ENCODE measurements at places on chromosomes 2 and 18.

DNA sequence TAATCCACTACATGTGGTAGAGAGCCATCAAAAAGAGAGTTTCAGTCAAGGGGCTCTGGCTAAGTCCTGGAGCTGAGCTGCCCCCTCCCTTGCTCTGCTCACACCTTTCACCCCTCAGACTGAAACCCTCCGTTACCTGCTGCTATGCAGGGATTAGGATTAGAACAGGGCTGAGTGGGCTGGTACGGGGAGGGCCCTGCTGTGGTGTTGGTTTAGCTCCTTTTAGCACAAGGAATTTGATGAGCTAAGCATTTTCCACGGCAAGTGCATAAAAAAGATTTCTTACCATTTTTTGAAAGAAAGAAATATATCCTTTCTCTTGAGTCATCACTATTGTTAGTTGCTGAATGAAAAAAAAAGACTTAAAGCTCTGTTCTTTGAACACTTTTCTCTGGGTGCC, 46.3 kb downstream of the TCF7L1 start:
- no peak for DNase-seq

DNA sequence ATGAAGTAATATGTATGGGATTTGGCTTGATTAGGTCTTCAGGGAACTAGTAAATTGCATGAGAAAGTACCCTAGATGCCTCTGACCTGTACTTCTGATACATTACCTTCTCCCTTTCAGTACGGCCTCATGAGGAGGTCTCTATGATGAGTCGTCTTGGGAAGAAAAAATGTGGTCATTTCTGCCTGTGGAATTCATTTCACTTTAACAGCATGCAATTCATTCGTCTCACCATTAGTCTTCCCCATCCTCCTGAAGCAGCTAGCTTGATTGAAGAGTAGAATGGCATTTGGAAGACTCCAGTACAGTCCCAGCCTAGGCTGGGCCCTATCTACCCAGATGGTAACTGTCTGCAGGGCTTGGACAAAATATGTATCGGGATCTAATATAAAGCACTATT, 52.2 kb downstream of the TMX3 start:
- DNase-seq: peak; percentile 46

DNA sequence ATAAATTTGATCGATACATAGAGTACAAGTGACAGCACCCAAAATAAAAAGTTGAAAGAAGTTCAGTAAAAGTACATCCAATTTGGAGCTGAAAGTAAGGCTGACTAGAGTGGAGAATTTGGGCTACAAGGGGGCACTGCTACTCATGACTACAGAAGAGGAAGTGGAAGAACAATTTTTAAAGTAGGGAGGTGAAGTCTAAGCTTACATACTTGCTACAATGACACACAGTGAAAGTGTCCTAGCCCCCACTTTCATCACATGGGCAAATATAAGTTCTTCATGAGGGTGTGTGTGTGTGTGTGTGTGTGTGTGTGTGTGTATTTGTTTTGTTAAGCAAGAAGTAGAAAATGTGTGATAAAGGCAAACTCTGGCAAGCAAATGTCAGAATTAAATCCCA, 45.7 kb downstream of the MAP3K2 start:
- no peak for DNase-seq

- DNase-seq: peak; percentile 6
These were observed 26.5 kb upstream of the MCFD2 start for GRCh38 chr2:46942143-46942526.

DNA sequence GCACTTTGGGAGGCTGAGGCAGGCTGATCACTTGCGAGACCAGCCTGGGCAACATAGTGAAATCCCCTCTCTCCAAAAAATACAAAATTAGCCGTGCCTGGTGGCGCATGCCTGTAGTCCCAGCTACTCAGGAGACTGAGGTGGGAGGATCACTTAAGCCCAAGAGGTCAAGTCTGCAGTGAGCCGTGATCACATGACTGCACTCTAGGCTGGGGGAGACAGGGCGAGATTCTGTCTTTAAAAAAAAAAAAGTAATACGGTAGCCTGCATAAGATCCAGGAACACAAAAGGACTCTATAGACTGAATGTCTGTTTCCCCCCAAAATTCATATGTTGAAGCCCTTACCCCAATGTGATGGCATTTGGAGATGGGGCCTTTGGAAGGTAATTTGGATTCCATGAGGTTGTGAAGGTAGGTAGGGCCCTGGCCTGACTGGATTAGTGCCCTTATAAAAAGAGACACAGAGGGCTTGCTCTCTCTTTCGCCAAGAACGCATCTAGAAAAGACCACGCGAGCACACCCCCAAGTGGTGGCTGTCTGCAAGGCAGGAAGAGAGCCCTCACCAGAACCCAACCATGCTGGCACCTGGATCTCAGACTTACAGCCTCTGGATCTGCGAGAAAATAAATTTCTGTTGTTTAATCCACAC, 17.0 kb downstream of the MBOAT2 start:
- DNase-seq: peak; percentile 38

GRCh38 chr2:33378556-33379210, 97.8 kb upstream of the RASGRP3 start:
- DNase-seq: no peak

- no peak for DNase-seq
These were observed 53.2 kb downstream of the ICA1L start for GRCh38 chr2:202818321-202818720.

DNA sequence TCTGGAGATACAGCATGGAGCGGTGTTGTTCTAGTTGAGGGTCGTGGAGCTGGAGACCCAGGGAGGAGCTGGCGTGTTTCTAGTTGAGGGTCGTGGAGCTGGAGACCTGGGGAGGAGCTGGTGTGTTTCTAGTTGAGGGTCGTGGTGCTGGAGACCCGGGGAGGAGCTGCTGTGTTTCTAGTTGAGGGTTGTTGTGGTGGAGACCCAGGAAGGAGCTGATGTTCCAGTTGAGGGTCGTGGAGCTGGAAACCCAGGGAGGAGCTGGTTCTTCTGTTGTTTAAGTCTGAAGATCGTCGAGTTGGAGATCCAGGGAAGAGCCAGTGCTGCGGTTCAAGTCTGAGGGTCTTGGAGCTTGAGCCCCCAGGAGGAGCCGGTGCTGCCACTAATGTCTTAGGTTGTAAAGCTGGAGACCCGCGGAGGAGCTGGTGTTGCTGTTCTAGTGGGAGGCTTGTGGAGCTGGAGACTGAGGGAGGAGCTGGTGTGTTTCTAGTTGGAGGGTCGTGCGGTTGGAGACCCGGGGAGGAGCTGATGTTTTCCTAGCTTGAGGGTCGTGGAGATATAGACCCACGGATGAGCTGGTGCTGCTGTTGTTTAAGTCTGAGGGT, 155.3 kb downstream of the RTP5 start:
- no peak for DNase-seq

GRCh38 chr2:217261452-217261851, 401.6 kb upstream of the TNP1 start:
- DNase-seq: no peak

DNA sequence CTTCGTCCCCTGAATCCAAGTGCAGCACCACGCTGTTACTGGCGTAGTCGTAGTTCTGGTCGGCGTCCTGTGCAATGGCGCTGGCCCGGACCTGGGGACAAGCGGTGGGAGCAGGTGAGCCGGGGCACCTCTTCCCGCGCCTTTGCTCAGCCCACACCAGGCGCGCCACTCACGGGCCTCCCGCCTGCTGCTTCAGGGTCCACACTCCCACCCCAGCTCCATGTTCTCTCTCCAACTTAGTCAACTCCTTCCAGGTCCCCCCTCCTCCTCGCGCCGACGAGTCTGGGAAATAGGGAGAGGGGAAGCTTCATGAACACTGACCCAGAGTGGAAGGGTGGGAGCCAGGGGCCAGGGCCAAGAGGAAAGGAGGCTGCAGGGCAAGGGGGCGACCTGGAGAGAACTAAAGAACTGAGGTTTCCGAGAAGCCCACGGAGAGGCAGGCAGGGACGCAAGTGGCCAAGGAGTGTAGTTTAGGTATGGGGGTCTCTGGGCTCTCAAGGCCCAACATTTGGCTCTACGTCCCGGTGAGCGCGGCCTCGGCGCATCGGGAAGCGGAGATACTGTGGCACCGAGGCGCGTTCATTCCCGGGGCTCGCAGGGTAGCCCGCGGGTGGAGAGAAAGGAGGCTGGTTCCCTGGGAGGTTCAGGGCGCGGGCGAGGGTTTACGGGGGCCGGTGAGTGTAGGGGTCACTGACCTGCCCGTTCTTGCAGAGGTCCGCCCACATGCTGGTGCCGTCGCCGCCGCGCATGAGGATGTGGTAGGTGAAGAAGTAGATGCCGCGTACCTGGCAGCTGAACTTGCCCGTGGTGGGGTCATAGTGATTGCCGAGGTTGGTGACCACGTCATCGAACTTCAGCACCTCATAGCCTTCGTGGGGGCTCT, 1.4 kb downstream of the C1QL2 start:
- DNase-seq: no peak

DNA sequence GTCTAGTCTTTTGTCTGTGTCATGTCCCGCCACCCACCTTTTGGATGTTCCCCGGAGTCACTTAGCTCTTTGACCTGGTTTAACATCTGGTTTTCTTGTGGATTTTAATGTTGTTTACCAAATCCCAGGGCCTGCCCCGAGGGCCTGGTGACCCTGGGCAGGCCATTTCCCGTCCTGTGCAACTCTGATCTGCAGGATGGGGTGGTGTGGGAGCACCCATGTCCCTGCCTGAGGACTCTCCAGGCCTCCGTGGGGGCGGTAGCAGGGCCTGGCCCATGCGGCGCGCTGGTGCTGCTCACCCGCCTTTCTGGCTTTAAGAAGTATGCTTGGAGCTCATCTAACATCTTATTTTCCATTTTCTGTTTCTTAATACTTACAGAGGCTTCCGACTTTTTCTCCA, 10.7 kb downstream of the RAMP1 start:
- DNase-seq: no peak

DNA sequence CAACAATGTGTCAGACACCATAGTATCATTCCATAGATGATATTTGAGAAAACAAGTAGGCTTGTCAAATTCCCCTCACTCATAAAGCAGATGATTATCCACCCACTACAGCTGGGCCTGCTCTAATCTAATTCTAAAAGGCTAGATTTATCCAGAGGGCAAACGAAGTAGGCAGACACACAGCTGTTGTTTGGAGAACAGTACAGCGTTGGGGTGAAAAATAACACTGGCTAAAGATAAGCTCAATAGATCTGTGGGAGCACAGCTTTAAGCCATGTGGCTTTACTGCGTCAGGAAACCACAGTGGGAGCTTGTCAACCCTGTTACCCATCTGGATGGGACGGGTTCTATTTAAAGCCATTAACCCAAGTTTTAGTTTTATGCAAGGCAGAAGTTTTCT, 48.9 kb upstream of the COBLL1 start:
- DNase-seq: no peak

- no peak for DNase-seq
These were observed 9.1 kb downstream of the NGEF start for GRCh38 chr2:233003658-233004555.

DNA sequence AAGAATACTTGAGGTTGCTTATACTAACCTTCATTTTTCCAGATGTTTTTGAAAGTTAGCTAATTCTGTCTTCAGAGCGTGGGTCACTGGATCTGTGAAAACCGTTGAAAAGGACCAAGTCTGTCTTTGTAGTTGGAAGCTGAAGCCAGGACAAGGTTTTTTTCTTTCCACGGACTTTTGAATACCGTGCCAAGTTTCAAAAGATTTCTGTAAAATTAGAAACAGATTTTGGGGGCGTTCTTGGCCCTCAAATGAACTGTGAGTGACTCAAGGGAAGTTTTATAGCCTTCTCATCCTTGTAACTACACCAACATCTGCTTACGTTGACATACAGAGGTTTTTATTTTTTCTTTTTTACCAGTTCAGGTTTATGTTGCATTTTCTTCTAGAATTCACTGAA, at the start of gene FAP:
Gene FAP, minus strand, starts transcription at position 152 of the 400 bp plus-strand sequence. Its CDS starts 118 bp downstream, at position 34.
- DNase-seq: peak; percentile 96

DNA sequence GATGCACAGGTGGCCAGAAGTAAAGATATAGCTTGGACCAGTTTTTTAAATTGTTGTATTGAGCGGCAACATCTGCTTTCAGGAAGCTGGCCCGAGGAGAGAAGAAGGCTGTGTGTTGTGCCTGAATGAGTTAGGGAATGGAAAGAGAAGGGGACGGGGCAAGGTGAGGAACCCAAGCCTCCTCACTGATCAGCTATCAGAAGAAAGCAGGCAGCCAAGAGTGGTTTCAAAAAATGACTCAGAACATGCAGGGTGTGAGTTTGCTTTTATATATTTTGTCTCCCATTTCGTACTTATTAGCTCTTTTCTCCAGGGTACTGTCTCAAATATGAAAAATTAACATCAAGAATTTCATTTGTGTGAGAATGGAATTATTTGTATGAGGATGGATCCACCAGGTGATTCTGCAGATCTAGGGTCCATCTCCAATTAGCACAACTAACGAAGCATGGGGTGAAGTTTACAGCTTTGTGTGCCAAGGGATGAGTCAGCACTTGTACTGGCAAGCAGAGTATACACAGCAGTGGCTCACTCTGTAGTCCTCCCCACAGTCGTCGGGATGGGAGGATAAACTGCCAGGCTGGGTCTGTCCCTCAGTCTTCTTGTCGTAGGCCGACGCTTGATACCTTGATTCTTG, 175.7 kb downstream of the PIEZO2 start:
- peak; percentile 24 for DNase-seq

GRCh38 chr2:168118733-168119514, 128.5 kb downstream of the STK39 start:
- DNase-seq: peak; percentile 72

DNA sequence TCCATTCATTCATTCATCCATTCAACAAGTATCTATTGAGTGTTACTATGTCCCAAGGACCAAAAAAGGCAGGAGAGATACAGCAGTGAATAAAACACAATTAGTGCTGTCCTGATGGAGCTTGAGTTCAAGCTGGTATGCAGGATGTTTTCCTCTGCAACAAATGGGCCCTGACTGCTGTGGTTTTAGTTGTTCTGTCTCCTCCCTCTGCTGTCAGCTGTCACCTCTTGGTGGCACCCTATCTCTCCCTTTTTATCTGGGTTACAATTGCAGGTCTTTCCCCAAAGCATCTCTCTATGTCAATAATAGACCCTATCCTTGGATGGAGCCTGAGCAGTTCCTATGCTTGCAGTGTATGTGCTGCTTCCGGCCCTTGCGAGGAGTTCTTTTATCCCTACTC, 304.8 kb downstream of the PDE11A start:
- DNase-seq: no peak

DNA sequence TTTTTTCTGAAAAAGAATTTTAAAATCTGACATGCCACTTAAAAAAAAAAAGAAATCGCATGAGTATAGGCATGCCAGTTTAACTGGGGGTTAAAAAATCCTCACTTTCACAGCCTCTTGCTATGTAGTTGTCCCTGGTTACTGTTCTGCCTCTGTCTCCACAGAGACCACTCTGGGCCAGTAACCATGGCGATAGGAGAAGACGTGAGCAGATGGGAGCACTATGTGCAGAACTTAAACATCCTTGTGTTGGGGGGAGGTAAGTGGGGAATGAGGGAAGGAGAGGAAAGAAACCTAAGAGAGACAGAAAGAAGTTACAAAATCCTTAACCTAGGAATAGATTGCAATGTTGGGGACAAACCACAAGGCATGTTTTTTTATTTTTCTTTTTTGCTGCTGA, 75.9 kb upstream of the CYRIA start:
- DNase-seq: no peak

GRCh38 chr18:73110307-73110706, 242.5 kb upstream of the NETO1 start:
- no peak for DNase-seq

- DNase-seq: peak; percentile 50
These were observed 95.9 kb downstream of the CRIM1 start for GRCh38 chr2:36451512-36451911.

- DNase-seq: no peak
These were observed 50.7 kb downstream of the LBH start for GRCh38 chr2:30282081-30282480.

All from HCEC 1CT (cell line).